ENCODE measurements at places on chromosomes 2 and 18.

GRCh38 chr2:207122651-207123334, 43.0 kb downstream of the KLF7 start:
- DNase-seq, result no peak

DNA sequence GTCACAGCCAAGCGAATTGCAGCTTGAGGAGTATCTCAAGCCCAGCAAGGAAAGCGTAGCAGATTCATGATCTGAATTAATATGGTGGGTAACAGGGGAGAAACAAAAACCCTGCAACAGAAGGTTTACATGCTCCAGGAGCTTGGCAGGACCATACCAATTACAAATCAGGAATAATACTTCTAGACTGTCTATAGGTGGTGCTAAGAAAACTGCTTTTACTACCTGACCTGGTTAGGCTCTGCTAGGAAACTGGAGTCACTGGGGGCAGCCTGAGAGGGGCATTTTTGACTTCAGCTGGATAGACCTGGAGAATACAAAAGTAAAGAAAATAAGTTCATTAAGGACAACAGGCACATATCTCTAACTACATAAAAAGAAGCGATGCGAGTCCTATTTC, 24.6 kb upstream of the SPOPL start:
- DNase-seq, result no peak

DNA sequence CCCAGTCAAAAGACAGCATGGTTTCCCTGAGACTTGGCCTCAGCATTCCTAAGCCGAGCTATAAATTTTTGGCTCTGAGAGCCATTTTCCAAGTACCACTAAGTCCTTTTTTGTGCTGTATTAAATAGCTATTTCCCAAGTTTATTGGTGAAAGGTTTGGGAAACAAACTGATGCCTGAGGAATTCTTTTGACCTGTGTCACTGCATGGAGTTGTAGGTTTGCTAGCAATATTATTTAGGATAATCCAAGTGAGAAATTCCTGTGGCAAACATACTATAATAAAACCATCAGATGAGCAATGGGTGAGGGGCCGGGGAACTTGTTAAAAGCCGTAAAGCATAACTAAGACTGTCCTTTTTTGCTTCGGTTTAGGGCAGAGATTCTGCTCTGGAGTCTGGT, 28.4 kb downstream of the ARHGAP28 start:
- DNase-seq, result no peak

- no peak for DNase-seq
Measured at GRCh38 chr2:138124521-138124920, 160.2 kb downstream of the HNMT start.

DNA sequence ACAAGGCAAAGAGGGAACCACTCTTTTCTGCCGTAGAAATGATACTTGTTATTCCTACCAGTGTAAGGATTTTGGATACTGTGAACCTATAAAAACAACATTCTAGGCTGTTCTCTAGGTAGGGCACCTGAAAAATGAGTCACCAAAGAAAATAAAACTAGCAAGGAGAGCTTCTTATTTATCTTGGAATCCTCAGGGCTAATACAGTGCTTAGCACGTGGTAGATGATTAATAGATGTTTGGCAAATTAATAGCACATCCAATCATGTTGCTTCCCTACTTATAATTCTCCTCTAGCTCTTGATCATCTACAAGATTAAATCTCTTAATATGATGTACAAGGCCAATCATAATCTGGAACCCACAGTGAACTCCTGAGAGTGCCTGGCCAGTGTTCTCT, 73.1 kb downstream of the AAK1 start:
- no peak for DNase-seq

- no peak for DNase-seq
Measured at GRCh38 chr2:173216051-173216450, 138.6 kb upstream of the CDCA7 start.

Data from stimulated activated CD4-positive, alpha-beta T cell treated with anti-CD3 and anti-CD28 coated beads, TNF-alpha, amount 100 ng/mL, for 4 hours (primary cell).